ENCODE measurements at places on chromosomes 2 and 18.

- no peak for DNase-seq
Observed at GRCh38 chr2:25685741-25686140, 12.4 kb upstream of the DTNB start.

GRCh38 chr2:38315707-38316333 lies 61.3 kb downstream of the ATL2 start:
- DNase-seq: no peak

DNA sequence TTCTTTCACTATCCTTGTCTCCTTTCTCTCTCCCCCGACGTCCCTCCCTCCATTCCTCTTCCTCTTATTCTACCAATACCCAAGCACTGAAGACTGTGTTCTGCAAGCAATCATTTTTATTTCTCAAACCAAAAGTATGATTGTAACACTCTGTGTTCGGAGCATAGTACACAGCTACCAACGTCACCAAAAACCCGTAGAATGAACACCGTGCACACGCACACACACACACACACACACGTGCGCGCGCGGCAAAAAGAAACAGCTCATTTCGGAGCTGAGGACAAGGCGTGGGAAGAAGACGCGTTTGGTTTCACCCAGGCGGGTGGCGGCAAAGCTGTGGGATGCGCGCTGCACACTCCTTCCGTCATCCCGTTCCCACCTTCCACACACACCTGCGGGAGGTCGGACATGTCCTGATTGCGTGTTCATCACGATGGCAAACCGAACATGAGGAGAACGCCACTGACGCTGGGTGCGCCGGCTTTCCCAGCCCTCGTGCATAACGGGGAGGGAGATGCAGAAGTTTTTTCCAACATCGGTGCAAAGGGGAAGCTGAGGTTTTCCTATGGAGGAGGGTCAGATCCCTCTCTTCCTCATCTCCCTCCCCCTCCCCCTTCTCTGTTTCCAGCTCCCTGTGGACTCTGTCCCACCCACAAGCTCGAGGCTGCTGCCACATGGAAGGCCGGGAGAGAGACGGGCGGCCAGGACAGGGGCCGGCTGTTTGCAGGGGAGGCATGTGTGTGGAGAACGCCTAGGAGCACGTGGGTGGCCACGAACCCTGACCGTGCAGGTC lies 20.4 kb downstream of the MBP start:
- peak; percentile 60 for DNase-seq

DNA sequence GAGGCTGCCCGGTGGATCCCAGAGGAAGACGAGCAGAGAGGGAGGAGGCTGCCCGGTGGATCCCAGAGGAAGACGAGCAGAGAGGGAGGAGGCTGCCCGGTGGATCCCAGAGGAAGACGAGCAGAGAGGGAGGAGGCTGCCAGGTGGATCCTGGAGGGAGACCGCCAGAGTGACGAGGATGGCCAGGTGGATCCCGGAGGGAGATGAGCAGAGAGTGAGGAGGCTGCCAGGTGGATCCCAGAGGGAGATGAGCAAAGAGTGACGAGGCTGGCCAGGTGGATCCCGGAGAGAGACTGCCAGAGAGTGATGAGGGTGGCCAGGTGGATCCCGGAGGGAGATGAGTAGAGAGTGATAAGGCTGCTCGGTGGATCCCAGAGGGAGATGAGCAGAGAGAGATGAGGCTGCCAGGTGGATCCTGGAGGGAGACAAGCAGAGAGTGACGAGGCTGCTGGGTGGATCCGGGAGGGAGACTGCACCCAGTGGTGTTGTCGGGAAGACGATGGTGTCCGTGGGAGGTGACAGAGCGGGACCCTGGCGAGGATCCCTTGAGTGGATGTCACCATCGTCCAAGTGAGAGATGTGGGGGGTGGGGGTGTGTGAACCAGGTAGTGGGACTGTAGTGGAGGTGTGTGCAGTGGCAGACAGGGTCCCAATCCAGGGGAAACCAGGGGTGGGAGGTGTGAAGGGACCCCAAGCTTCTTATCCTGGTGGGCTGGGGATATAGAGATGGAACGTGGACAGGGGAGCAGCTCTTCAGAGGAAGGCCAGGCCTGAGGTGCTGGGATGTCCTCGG lies 22.3 kb downstream of the DCDC2C start:
- no peak for DNase-seq

GRCh38 chr2:57918126-57918525 lies 128.5 kb upstream of the VRK2 start:
- no peak for DNase-seq

GRCh38 chr2:207885010-207885409 lies 115.3 kb upstream of the FZD5 start:
- DNase-seq: no peak

- no peak for DNase-seq
Observed at GRCh38 chr2:128797533-128797932, 478.9 kb upstream of the HS6ST1 start.

Measured in left forelimb (tissue), 1 donor.